ENCODE measurements at places on chromosomes 5 and 9.
A peak's percentile ranks its signal among the peaks of the same experiment; 100 is the strongest.

GRCh38 chr9:10873999-10874398 is 261.2 kb upstream of the PTPRD start:
- no peak for DNase-seq

DNA sequence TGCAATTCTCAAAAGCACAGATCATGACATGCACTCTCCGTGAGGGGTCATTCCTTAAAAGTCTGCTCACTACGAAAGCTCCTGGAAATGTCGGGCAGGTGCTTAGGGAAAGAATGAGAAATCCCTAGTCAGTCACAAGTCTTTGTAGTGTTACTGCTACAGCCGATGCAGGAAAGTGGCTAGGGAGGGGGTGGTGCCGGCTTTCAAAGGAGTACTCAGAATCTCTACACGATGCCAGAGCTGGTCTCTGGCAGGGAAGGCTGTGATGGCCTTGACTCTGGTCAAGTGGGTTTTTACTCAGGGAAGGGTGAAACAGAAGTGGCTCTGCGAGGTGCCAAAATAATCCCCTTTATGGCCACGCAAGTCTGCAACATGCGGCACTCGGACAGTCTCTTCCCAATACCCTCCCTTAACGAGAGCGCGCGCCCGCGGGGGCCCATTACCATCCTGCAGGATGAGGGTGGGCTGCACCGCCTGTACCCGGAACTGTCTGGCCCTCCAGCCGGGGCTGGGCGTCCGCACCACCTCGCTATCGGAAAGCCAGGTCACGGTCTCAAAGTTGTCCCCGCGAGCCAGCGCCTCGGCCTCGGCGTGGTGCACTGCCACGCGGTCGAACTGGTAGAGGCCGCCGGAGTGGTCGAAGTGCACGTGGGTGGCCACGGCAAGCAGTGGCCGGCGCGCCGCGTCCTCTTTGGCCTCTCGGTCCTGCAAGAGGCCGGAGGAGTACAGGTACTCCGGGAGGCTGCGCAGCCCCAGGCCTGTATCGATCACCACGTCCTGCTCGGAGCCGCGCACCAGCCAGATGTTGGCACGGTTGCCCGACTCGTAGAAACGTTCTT is 956 bp downstream of the MBLAC2 start:
- DNase-seq = peak; percentile 43

- no peak for DNase-seq
These were observed 83.0 kb upstream of the FCN1 start for GRCh38 chr9:135000647-135001245.

DNA sequence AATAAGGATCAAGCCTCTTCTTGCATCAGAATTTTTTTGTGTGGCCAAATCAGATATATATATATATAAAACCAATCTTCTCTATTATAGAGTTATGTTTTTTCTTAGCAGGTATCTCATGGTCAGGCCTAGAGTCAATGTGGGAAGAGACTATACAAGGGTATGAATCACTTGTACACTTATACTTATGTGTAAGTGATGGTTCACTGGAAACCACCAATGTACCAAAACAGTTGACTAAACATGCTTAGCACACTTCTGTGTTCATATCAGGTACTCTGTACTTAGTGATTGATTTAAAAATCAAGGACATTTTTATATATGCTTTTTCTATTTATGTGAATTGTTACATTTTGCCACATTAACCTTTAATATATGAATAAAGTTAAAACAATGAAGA is 92.6 kb downstream of the CWC27 start:
- no peak for DNase-seq

DNA sequence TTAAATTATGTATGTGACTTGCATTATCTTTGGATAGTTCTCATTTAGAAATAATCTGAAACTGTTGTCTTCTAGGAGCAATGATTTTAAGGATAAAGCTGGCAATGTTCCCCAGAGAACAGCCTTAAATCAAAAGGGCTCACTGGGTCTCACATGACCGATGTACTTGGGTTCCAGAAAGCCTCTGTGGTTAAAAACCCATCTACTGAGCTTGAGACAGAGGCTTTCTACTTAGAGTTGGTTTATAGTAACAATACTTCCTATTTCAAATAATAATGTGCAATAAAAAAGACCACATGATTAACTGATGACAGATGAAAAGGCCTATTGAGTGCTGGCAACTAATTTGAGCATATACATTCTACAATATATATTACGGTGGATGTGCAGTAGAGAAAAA is 1143.5 kb downstream of the PTPRD start:
- DNase-seq = no peak

- no peak for DNase-seq
These were observed 161.0 kb upstream of the ZNF618 start for GRCh38 chr9:113715086-113715485.

GRCh38 chr5:15008921-15009320 is 137.3 kb upstream of the ANKH start:
- no peak for DNase-seq

DNA sequence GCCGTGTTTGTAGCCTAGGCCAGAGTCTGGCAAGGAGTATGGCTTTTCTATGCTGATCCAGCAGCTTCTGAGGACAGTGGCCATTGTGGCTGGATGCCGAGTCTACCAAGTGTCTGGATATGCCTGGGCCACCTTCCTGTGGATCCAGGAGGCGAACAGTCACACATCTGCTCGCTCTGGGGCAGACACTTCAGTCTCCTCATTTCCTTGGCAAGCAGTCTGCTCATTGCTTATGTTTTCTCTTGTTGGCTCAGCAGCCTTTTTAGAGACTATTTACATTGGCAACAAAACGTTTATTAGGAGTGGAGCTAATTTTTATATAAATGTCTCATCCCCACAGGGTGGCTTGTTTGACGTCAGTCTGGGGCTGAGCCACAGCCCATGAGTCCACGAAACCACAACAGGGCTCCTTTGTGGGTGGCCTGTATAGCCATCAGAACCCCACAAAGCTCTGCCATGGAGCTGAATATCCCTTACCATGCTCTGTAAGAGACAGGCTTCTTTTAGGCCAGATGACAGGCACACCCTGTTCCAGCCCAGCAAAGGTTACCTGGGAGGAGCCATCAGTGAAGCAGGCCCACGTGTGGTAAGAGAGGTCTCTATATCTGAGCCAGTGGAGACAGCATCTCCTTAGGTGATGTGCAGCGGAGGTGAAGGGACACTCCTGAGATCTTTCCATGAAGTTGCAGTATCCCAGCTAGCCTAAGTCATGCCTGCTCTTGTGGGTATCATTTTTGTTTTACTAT is 221.7 kb downstream of the DIRAS2 start:
- no peak for DNase-seq

DNA sequence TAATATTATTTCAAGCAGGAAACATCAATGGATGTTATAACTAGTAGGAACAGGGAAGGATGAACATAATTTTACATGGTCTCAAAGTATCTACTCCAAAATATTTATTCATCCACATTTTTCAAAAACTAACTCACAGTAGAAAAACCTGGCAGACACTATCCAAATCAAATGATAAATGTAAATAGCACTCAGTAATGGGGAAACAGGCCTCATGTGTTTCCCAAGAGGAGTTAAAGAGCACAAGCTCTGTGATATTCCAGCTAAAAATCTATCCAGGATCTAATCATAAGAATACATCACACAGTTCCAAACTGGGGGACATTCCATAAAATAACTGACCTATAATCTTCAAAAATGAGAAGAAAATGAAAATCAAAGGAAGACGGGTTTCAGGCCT is 443.1 kb downstream of the ZNF608 start:
- DNase-seq = no peak

GRCh38 chr9:124437086-124437485 is 13.2 kb upstream of the ADGRD2 start:
- no peak for DNase-seq

GRCh38 chr9:37587521-37587920 is 4.9 kb downstream of the TOMM5 start:
- peak; percentile 70 for DNase-seq

DNA sequence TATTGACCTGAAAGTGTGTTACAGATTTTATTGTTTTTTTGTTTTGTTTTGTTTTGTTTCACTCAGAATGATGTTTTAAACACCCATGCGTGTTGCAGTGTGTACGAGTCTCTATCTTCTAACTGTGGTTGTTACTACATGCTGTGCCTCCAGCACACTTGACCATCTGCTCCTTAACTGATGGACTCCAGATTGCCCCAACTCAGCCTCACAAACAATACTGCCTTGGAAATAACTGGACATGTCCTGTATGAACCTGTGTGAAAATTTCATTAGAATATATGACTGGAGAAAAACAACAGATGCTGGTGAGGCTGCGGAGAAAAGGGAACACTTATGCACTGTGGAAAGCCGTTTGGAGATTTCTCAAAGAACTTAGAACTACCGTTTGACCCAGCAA is 68.7 kb upstream of the HAND1 start:
- no peak for DNase-seq

- DNase-seq = no peak
These were observed 205.1 kb upstream of the MRPS30 start for GRCh38 chr5:44603496-44604272.

All from suppressor macrophage treated with lipopolysaccharide for 1 hour (primary cell).